ENCODE measurements at places on chromosomes 13 and 19. TPM values are rescaled to one million over a fixed set of nuclear protein-coding genes. Genes with fewer than 3 reads are reported as not detected.

GRCh38 chr19:38221919-38222830 lies 1.8 kb downstream of the DPF1 start:
- no peak overlapping the region for H3K4me3 ChIP-seq
- DNase-seq = no peak
- H3K27ac ChIP-seq = no peak overlapping the region
- H3K4me1 ChIP-seq = 0 out of 2 replicates have a peak, but pooled peaks cover 4% of the 10 kb centered on the region
- no peaks in the 10 kb centered on the region for H3K27me3 ChIP-seq

DNA sequence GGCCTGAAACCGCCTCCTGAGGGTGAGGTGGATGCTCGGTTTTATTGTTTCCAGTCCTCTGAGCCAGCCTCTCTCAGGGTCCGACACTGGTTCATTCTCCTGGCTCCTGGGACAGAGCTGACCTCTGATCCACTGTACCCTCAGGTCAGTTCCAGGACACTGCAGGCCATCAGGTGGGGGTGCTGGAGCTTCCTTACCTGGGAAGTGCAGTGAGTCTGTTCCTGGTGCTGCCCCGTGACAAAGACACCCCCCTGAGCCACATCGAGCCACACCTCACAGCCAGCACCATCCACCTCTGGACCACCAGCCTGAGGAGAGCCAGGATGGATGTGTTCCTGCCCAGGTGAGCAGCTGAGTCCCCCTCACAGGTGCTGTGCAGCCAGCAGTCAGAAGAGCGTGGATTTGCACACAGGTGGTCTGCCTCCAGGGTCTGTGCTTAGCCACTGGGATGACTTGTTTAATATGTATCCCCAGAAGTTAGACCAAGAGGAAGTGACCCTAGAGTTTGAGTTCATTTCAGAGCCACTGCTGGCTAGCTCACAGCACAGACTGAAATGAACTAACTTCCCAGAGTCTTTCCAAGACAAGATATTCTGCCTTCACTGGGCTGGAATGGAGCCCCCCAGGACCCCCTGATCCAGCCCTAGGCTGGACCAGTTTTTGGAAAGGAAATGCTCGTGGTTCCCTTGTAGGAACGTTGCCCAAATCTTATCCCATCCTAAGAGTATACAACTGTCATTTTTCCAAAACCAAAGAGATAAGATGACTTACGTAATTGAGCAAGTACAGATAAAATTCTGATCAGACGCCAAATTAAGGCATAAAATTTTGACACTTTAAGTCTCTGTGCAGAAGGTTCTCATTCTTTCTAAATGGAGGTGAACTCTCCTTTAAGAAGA lies 8.8 kb downstream of the SERPINE3 start:
- H3K4me3 ChIP-seq = no peak overlapping the region
- no peak overlapping the region for H3K27ac ChIP-seq
- no peak for DNase-seq
- no peaks in the 10 kb centered on the region for H3K27me3 ChIP-seq
- H3K36me3 ChIP-seq = no peaks in the 10 kb centered on the region

DNA sequence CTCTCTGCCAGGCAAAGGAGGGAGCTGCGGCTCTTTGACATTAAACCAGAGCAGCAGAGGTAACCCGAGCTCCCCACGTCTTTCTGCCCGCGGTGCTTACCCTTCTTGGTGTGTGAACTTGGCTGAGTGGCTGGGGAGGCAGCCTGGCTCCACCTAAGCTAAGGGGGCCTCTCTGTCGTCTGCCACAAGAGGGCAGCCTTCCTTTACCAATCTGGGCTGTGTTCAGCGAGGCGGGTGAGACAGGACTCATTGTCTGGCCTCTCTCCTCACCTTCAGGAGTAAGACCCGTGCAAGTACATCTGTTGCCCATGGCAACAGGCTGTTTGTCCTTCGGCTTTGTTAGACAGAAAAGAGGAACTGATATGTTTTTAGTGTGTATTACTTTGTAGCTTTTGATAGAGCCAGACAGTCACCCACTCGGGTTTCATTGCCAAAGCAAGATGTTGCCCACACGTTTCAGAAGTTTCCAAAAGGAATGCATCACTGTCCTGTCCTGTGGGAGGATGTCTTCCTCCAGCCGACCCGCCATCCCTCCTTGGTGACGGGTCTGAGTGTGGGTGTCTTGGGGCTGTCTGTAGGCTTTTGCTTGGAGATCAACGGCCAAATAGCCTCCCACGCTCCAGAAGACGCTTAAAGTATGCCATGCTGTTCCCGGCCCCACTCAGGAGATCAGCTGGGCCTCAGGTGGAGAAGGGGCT lies 4.6 kb downstream of the POP4 start:
- peaks cover 9% of the 10 kb centered on the region for H3K36me3 ChIP-seq
- no peak overlapping the region for H3K4me3 ChIP-seq
- no peaks in the 10 kb centered on the region for H3K4me1 ChIP-seq

- H3K36me3 ChIP-seq = no peaks in the 10 kb centered on the region
- H3K4me1 ChIP-seq = peaks cover 14% of the 10 kb centered on the region
- DNase-seq = peak; percentile 62
- H3K27me3 ChIP-seq = no peaks in the 10 kb centered on the region
Observed at GRCh38 chr13:113169277-113170272, 11.1 kb downstream of the PROZ start.

DNA sequence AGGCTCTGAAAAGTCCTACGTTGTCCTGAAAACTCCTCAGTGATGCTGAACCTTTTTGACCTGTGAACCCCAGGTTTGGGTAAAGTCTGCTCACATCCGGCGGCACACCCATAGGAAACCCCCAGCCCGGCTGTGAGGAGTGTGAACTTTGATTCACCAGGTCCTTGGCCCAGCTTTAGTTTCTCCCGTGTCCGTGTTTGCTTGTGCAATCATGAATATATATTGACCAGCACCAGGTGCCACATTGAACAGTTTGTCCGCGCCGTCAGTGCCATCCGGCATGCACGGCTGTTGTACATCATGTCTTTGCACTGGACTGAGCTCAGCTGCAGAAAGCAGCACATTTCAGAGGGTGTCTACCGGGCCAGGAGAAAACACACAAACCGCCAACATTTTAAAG lies 45.3 kb downstream of the NFIC start:
- DNase-seq = no peak
- no peaks in the 10 kb centered on the region for H3K27me3 ChIP-seq
- H3K36me3 ChIP-seq = no peaks in the 10 kb centered on the region
- H3K4me3 ChIP-seq = no peak overlapping the region
- no peaks in the 10 kb centered on the region for H3K4me1 ChIP-seq

GRCh38 chr13:102261316-102261715 lies 140.5 kb downstream of the FGF14 start:
- no peak overlapping the region for H3K4me3 ChIP-seq
- no peak overlapping the region for H3K27ac ChIP-seq
- H3K27me3 ChIP-seq = no peaks in the 10 kb centered on the region
- DNase-seq = no peak

DNA sequence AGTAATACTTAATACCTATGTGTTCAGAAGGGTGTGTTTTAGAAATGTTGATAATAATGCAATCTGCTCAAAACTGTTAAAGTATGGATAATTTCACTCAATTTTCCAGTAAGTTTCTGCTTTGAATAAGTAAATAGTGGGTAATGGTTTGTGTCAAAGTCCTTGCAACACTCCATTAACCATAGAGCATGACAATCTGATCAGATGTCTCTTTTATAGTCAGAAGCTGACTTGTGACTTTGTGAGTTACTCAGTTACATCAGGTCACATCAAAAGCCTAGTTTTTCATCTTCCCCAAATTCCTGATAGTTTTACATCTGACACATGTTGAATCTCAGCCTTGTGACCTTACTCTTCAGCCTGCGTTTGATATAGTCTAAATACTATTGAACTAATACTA lies 338.0 kb downstream of the EFNB2 start:
- H3K27me3 ChIP-seq = no peaks in the 10 kb centered on the region
- no peak for DNase-seq
- no peaks in the 10 kb centered on the region for H3K4me1 ChIP-seq
- no peak overlapping the region for H3K4me3 ChIP-seq
- no peak overlapping the region for H3K27ac ChIP-seq
- H3K36me3 ChIP-seq = no peaks in the 10 kb centered on the region

DNA sequence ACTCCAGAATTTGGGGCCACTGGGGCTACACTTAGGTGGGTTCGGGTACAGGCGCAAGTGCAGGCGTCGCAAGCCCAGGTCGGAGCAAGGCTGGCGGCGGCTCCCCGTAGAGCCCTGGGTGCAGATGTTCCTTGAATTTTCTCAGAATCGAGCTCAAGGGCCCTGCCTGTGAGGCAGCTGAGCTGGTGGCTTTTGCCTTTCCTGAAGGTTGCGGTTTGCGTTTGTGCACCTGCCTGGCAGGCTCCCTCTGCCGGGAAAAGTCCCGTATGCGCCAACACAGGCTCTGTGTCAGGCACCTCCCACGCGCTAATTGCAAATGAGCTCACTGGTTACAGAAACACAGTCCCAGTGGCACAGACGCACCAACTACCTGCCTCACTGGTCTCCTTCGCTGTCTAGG lies 5.9 kb downstream of the DOHH start:
- no peak overlapping the region for H3K27ac ChIP-seq
- H3K27me3 ChIP-seq = no peaks in the 10 kb centered on the region
- peaks cover 4% of the 10 kb centered on the region for H3K4me1 ChIP-seq
- no peaks in the 10 kb centered on the region for H3K36me3 ChIP-seq

GRCh38 chr19:15113245-15114152 lies 6.3 kb downstream of the SYDE1 start:
- H3K27ac ChIP-seq = no peak overlapping the region
- H3K4me1 ChIP-seq = 0 out of 2 replicates have a peak, but pooled peaks cover 3% of the 10 kb centered on the region
- no peak overlapping the region for H3K4me3 ChIP-seq
- H3K36me3 ChIP-seq = no peaks in the 10 kb centered on the region
- no peak for DNase-seq

DNA sequence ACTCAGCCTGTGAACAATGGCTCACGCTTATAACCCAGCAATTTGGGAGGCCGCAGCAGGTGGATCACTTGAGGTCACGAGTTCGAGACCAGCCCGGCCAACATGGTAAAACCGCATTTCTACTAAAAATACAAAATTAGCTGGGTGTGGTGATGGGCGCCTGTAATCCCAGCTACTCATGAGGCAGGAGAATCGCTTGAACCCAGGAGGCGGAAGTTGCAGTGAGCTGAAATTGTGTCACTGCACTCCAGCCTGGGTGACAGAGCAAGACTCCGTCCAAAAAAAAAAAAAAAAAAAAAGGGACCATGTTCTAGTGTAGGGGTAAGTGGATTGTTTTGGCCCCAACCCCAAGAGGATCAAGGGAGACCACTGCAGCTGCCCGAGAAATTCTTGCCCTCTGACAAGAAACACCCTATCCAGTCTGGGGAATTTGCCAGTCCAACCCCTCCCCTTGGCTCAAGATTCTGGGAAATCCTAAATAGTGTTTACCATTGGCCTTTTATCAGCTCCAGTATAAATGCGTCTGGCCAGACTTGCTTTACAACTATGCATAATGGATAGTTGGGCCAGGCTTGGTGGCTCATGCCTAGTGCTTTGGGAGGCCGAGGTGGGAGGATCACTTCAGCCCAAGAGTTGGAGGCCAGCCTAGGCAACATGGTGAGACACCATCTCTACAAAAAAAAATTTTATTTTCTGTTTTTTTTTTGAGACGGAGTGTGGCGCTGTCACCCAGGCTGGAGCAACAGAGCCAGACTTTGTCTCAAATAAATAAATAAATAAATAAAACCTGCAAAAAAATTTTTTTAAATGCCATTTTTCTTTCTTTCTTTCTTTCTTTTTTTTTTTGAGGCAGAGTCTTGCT lies 5.1 kb upstream of the DHDH start:
- no peaks in the 10 kb centered on the region for H3K4me1 ChIP-seq
- no peak overlapping the region for H3K4me3 ChIP-seq
- H3K27ac ChIP-seq = no peak overlapping the region
- DNase-seq = no peak
- no peaks in the 10 kb centered on the region for H3K27me3 ChIP-seq

DNA sequence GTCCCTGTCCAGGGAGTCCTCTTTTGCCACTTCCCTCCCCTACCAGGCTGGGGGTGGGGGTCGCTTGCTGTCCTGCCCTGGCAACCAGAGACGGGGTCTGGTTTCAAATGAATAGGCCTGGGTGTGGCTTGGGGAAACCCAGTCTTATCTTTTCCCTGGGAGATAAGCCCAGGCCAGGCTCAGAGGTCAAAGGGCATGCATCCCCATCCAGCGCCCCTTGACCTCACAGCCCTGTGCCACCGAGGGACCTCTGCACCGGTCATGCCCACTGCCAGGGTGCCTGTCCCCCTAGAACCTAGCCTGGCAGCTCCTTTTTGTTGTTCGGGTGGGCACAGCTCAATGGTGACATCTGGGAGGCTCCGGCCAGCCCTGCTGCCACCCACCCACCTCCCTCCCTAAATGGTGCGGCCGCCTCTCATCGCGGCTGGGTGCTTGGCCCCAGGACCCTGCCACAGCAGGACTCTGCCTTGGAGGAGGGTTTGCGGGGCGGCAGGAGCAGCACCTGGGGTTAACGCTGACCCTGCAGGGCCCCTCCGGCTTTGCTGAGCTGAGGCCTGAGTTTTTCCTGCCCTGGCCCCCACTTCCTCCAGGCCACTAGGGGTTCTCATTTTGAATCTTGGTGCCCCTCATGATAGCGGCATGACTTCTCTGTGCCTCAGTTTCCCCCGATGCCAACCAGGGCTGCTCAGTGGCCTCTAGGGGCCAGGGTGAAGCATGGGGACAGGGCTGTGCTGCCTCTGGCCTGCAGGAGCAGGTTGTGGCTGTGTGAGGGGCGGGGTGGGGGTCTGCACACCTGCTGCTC lies 2.9 kb upstream of the CERS1 start:
- H3K4me3 ChIP-seq = no peak overlapping the region
- peak; percentile 54 for DNase-seq
- no peak overlapping the region for H3K27ac ChIP-seq
- peaks cover 17% of the 10 kb centered on the region for H3K4me1 ChIP-seq

DNA sequence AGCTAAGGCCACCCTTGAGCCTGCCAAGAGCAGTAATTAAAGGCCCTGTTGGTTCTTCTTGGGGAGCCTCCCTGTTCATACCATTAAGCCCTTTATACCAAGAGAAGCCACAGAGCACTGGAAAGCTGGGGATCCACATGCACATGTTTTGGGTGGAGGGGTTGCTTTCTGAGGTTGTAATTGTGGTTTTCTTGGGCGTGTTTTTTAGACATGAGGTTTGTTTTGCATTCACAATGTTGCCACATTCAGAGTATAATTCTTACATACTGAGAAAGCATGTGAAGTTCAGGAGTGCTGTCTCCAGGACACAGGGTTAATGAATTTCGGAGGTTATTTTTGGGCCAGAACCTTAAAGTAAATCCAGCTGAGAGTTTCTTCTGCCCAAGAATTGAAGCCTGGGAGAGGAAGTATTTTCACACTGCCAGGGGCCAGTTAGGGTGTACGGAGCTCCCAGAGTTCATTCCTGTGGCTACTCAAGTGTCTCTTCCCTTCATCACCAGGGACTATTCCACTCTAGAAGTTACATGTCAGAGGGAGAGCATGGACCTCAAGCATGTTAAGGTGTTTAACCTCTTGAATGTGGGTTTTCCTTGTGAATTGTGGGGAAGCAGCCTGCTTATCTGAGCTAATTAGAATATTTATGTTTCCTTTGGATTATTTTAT lies 37.0 kb downstream of the ZNF136 start:
- no peak overlapping the region for H3K4me3 ChIP-seq
- no peak overlapping the region for H3K27ac ChIP-seq
- no peaks in the 10 kb centered on the region for H3K4me1 ChIP-seq

- H3K36me3 ChIP-seq = no peaks in the 10 kb centered on the region
- no peak overlapping the region for H3K27ac ChIP-seq
- DNase-seq = no peak
- H3K4me1 ChIP-seq = no peaks in the 10 kb centered on the region
- H3K4me3 ChIP-seq = no peak overlapping the region
Observed at GRCh38 chr19:55467236-55468053, 2.9 kb upstream of the C19orf85 start.

Gene VASP
- 83.1 TPM for total RNA-seq

Gene KRTDAP
- not detected for total RNA-seq

Gene RNF113B
- total RNA-seq = not detected

Gene NFIX
- 0.35 TPM for total RNA-seq

Gene IQCN
- total RNA-seq = 1.5 TPM

Gene CACNG7
- not detected for total RNA-seq

Gene RASAL3
- total RNA-seq = not detected

Gene ZNF681
- 1.2 TPM for total RNA-seq

Gene WDR87
- total RNA-seq = not detected

Gene PRSS57
- total RNA-seq = not detected

Data from Caco-2 (cell line).